Suppressor macrophage treated with lipopolysaccharide for 4 hours (primary cell): ENCODE measurements at places on chromosomes 1 and 21.

GRCh38 chr1:67626861-67627235, 58.2 kb upstream of the GADD45A start:
- DNase-seq, result no peak

- no peak for DNase-seq
These were observed 1.1 kb upstream of the GNG12 start for GRCh38 chr1:67834246-67834877.

DNA sequence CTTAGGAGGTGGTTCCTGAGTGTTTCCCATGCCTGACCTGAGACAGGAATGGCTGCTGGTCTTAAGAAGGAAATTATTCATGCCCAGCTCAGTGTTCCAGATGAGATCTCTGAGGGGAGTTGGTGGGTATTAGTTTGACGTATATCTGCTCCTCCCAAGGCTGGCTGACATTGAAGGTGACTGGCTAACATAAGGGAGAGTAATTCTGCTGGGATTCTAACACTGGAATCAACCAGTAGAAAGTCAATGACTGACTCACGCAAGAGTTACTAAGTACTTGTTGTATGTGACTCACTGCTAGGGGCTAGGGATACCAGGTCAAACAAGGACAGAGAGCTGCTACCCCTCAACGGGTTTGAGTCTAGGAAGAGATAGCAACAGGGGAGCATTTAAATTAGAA, 177.3 kb downstream of the CACNA1E start:
- DNase-seq, result no peak

- DNase-seq, result no peak
These were observed 67.6 kb downstream of the OLFML2B start for GRCh38 chr1:161956097-161956496.

DNA sequence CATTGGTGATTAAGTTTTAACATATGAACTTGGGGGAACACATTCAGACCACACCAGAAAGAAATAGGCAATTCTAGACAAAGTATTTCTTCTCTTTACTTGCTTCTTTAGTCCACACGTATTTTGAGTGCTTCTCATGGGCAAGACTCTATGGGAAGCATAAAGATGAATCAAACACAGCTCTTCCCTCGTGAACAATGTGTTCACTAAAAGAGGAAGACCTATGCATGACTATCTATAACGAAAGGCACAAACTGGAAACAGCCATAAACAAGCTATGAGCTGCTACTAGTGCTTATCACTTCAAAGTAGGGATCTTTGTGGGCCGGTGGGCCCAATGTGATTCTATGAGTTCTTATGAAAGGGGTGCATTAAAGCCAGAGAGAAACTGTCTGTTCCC, 53.0 kb upstream of the PRDX6 start:
- peak; percentile 74 for DNase-seq

DNA sequence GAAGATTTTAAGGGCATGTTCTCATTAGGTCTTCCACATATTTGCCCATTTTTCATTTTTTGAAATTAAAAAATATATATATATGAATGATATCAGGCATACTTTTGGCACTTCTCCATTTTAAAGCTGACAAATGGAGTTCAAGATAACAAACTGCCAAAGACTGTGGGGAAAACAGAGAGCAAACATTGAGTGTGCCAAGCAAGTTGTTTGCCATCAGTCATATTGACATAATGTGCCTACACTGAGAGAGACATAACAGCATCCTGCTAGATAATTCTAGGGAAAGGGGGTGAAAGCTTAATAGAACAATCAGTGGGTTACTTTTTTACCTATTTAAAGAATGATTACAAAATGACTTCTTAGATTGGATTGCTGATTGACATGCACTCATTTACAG, 529.4 kb upstream of the CXADR start:
- no peak for DNase-seq

GRCh38 chr1:183689762-183690204, 36.7 kb upstream of the APOBEC4 start:
- DNase-seq, result peak; percentile 16

GRCh38 chr1:33004613-33005012, 32.1 kb downstream of the AK2 start:
- peak; percentile 56 for DNase-seq

- no peak for DNase-seq
These were observed 41.4 kb downstream of the DUSP10 start for GRCh38 chr1:221700536-221700935.

DNA sequence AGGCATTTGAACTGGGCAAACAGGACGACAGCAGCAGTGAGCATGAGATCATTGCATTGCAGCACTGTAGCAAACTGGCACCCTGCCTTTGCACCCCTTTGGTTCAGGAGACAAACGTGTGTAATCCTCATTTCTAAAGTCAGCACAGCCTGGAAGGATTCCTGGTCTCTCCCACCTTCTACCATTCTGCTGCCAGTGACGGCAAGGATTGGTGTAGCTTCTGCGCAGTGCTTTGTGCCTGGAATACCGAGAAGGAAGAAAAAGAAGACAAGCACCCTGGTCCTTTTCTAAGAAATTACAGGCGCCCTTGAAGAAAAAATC, 805.3 kb downstream of the USP25 start:
- no peak for DNase-seq

DNA sequence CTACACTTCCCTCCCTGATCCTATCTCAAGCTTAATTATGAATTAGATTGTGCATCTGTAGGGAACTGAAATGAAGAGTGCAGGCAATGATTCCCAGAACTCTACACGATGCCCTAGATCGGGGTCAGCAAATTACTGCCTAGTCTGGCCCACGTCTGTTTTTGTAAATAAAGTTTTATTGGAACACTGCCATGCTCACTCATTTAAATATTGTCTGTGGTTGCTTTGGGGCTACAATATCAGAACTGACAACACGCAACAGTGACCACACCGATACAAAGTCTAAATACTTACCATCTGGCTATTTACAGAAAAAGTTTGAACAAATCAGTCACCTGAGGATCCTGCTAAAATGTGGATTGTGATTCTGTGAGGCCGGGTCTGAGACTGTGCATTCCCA, 74.1 kb downstream of the PGBD5 start:
- DNase-seq, result no peak

GRCh38 chr1:150931773-150932172, 5.6 kb downstream of the SETDB1 start:
- no peak for DNase-seq

GRCh38 chr1:68221001-68221979, 11.0 kb downstream of the WLS start:
- DNase-seq, result no peak

DNA sequence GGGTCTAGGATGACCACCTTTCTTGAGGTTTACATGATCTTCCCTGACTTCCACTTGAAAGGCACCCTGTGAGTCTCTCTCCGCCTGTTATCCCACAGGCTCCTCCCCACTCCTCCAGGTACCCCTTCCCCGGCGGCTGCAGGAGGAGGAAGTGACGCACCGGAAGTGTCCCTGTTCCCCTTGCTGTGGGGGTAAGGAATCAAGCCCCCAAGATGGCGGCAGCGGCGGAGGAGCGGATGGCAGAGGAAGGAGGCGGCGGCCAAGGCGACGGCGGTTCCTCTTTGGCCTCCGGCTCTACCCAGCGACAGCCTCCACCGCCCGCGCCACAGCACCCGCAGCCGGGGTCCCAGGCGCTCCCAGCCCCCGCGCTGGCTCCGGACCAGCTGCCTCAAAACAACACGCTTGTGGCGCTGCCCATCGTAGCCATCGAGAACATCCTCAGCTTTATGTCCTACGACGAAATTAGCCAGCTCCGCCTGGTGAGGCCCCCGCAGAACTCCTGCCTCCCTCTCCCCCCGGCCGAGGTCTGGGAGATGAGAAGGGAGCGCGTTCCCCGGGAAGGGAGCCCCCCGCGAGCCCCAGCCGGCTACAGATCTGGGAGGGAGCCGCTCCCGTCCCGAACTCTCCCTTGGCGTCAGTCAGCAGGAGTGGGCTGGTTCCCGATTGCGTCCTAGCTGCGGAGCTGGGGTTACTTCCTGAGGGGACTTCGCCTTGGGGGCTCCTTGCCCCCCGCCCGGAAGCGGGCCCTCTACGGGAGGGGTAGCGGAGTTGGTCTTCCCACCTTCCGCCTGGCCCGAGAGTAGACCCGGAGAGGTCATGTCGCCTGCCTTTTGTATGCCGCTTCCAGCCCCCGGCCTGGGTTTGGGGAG, at the start of gene FBXO28:
Gene FBXO28, plus strand, starts transcription at position 194 of the 869 bp plus-strand sequence. Its CDS starts 19 bp downstream, at position 213.
- peak; percentile 95 for DNase-seq

DNA sequence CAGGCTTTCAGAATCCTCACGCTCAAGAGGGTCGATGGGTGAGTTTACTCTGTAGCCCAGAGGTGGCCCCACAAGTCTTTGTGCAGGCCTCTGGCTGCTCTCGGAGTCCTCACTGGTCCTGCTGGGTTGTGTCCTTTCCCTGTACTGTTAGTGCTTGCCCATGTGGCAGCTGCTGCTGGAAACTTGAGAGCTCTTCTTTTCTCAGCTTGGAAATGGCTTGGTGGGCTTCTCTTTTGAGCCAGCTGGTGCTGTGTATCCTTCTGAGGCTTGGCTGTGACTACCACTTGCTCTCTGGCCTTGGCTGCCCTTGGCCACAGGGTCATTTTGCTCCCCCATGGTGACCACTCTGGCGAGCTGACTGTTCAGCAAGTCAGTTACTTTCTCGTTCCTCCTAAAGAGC, 82.2 kb upstream of the LMO4 start:
- no peak for DNase-seq

DNA sequence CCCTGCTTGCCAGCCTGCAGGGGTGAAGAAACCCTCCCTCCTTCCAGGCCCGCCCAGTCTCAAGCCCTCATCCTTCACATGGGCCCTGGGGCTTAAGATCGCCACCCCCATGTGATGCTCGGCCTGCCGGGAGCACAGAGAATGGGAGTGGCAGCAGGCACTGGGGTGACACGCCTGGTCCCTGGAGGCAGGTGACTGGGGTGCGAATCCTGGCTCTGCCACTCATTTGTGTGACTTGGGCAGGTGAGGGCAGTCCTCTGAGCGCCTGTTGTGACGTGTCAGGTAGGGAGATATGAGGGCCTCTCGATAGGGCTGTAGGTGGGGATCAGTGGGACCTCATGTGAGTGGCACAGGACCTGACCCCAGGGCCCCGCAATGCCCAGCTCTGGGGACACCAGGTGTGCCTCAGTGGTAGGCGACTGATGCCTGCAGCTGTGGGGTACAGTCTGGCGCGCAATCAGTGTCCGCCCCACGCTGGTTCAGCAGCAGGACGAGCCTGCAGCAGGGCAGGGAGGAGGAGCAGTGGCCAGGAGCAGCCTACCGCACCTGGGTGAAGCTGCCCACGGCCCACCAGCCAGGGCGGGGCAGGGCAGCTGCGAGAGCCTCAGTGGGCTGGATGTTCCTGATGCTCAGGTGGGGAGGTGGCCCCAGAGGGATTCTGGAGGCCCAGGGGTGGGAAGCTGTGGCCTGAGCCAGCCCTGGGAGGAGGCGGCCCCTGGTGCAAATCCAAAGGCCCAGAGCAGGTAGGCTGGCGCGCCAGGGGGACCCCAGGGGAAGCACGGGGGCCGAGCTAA, 6.2 kb downstream of the SH2D5 start:
- no peak for DNase-seq

DNA sequence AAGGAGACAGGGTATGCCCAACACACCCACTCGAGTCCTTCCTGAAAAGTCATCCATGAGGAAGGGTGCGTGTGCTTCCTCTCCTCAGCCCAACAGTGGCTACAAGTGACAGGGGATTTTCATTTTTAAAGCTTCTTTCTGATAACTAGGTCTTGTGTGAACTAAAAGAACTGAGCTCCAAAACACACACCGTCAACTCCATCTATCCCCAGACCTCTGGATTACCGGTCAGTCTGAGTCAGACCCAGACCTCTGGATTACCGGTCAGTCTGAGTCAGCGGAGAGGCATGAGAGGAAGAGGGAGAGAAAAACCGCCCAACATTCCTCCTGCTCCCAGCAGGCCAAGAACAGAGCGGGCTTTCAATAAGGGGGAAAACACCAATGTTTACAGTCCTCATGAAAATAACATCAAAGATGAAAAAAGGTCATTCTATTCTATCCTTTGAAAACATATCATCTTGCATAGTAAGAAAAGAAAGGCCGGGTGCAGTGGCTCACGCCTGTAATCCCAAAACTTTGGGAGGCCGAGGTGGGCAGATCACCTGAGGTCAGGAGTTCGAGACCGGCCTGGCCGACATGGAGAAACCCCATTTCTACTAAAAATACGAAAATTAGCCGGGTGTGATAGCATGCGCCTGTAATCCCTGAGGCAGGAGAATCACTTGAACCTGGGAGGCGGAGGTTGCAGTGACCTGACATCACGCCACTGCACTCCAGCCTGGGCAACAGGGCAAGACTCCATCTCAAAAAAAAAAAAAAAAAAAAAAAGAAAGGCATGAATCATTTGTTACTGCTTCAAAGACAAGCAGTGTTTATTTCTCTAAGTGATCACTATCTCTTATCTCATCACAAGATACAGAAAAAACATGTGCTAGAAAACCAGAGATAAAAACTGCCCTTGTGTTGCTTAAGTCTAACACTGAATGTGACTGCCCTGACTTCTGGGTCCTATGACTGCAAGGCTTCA, 3.4 kb downstream of the PTTG1IP start:
- DNase-seq, result peak; percentile 56

DNA sequence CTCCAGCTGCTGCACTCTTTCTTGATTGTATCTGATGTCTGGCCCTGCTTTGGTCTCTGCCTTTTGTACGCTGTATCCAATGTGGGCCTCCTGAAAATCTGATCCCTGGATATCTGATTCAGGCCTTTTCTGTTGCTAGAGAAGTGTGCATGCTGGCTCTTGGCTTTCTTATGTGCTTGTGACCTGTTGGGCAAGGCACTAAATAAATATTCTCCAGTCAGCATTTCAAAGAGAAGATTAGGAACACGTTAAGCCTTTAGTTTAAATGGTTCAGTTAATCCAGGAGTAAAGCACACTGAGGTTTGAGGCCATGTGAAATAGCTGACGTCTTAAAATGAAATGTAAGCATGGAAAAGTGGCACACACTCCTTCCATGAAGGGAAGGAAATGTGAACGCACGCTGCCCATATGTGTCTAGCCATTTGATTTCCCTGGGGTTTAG, 9.3 kb upstream of the F3 start:
- DNase-seq, result no peak

DNA sequence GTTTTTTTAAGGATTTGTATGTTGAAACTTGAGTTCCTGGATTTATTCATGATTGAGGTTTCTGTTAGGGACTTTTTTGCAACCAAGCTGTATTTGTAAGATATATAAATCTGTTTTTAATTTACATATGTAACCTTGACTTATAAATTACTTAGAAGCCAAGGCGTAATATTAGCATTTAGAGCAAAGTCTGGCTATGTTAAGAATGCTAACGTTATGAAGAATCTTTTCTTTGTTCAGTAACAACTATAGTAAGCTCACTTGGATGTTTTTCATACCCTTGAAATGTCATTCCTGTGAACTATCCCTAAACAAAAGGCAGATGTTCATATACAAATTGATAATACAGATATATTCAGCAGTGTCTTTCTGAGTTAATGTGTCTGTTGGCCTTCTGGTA, 155.3 kb downstream of the MAGI3 start:
- no peak for DNase-seq
